ENCODE measurements at places on chromosomes 5 and 9. TPM values are rescaled to one million over a fixed set of nuclear protein-coding genes. Genes with fewer than 3 reads are reported as not detected.

- H3K27me3 ChIP-seq: no peaks in the 10 kb centered on the region
- H3K36me3 ChIP-seq: no peaks in the 10 kb centered on the region
- H3K27ac ChIP-seq: no peak overlapping the region
Observed at GRCh38 chr5:112583166-112583565, 154.5 kb upstream of the APC start.

- no peak for DNase-seq
- no peaks in the 10 kb centered on the region for H3K27me3 ChIP-seq
- H3K27ac ChIP-seq: no peak overlapping the region
- H3K4me3 ChIP-seq: no peak overlapping the region
- no peaks in the 10 kb centered on the region for H3K4me1 ChIP-seq
Observed at GRCh38 chr9:85553475-85553874, 188.3 kb downstream of the AGTPBP1 start.

DNA sequence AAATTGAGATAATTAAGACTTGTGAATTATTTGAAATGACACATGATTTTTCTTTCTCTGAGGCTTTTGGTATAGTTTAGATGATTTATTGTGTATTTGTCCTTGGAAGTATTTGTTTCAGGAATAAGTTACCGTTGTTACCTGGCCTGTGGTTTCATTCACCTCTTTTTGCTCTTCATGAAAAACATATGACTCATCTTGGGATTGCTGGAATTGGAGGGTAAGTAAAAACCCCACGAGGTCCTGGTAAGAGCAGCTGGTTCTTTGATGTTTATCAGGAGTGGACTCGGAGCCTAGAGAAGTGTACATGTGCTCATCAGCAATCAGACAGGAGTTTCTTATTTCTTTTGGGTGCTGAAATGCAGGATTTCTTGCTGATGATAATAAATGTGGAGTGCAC, 275.3 kb downstream of the PSAT1 start:
- no peak overlapping the region for H3K27ac ChIP-seq
- no peaks in the 10 kb centered on the region for H3K27me3 ChIP-seq
- no peak for DNase-seq
- H3K4me3 ChIP-seq: no peak overlapping the region
- H3K4me1 ChIP-seq: no peaks in the 10 kb centered on the region
- no peaks in the 10 kb centered on the region for H3K36me3 ChIP-seq

The ZNF454 gene
- total RNA-seq: 3.9 TPM

DNA sequence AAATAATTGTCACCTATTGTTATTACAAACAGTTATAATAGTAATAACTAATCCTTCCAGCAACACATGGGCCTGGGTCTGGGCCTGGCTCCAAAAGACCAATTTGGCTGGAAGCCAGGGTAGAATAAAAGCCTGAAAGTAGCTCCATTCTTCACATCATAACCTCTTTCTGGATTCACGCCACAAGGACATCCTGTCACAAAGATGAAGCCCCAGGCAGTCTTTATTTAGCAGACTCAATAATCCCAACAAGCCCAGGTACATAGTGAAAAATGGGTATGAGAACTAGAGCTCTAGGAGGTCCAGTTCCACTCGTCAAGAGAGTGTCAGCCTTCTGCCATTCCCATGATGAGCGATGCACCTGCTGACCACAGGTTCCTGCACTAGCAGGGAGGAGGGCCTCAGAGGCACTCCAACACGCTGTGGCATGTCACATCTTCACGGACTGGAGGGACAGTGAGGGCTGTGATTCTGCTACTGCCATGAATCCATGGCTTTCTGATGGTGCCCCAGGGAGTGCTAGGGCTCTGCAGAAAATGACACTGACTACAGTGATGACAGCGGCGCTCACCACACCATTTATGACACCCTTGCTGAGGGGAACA, 124.9 kb downstream of the SPOCK1 start:
- H3K36me3 ChIP-seq: no peaks in the 10 kb centered on the region
- DNase-seq: no peak
- H3K4me3 ChIP-seq: no peak overlapping the region

DNA sequence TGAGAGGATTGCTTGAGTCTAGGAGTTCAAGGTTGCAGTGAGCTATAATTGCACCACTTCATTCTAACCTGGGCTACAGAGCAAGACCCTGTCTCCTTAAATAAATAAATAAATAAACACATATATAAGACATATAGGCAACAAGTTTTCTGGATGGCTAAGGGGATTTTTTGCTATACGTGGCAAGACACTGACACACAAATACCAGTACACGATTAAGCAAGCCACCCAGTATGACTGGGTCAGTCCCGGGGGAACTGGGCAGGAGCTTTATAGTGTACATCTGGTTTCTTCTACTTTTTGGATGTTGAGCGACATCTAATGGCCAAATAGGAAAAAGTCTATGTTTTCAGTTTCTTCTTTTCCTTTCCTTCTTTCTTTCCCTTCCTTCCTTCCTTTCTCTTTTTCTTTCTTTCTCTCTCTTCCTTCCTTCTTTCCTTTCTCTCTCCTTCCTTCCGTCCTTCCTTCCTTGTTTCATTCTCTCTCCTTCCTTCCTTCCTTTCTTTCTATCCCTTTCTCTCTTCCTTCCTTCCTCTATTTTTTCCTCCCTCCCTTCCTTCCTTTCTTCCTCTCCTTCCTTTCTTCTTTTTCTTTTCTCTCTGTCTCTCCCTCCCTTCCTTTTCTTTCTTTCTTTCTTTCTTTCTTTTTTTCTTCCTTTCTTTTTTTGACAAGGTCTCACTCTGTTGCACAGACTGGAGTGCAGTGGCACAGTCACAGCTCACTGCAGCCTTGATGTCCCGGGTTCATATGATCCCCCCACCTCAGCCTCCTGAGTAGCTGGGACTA, 47.0 kb upstream of the PLIN2 start:
- H3K4me1 ChIP-seq: no peaks in the 10 kb centered on the region
- no peaks in the 10 kb centered on the region for H3K27me3 ChIP-seq
- H3K36me3 ChIP-seq: no peaks in the 10 kb centered on the region
- peak; percentile 89 for DNase-seq
- no peak overlapping the region for H3K4me3 ChIP-seq

The WNK2 gene
- total RNA-seq: 38.0 TPM

The NPDC1 gene
- 24.2 TPM for total RNA-seq

The ADRB2 gene
- total RNA-seq: 2.5 TPM

- no peaks in the 10 kb centered on the region for H3K27me3 ChIP-seq
- no peak overlapping the region for H3K4me3 ChIP-seq
Observed at GRCh38 chr9:115442054-115442453, 324.1 kb upstream of the TNC start.

GRCh38 chr5:36641431-36641830, 35.0 kb downstream of the SLC1A3 start:
- H3K27ac ChIP-seq: no peak overlapping the region
- no peaks in the 10 kb centered on the region for H3K36me3 ChIP-seq
- H3K4me1 ChIP-seq: no peaks in the 10 kb centered on the region

GRCh38 chr5:172129256-172129910, 58.6 kb downstream of the STK10 start:
- no peak for DNase-seq

- no peak overlapping the region for H3K4me3 ChIP-seq
- DNase-seq: no peak
- no peaks in the 10 kb centered on the region for H3K36me3 ChIP-seq
- peak overlapping the region; percentile 88 for H3K27ac ChIP-seq
- no peaks in the 10 kb centered on the region for H3K4me1 ChIP-seq
Observed at GRCh38 chr9:130117376-130117775, 54.8 kb upstream of the NCS1 start.

DNA sequence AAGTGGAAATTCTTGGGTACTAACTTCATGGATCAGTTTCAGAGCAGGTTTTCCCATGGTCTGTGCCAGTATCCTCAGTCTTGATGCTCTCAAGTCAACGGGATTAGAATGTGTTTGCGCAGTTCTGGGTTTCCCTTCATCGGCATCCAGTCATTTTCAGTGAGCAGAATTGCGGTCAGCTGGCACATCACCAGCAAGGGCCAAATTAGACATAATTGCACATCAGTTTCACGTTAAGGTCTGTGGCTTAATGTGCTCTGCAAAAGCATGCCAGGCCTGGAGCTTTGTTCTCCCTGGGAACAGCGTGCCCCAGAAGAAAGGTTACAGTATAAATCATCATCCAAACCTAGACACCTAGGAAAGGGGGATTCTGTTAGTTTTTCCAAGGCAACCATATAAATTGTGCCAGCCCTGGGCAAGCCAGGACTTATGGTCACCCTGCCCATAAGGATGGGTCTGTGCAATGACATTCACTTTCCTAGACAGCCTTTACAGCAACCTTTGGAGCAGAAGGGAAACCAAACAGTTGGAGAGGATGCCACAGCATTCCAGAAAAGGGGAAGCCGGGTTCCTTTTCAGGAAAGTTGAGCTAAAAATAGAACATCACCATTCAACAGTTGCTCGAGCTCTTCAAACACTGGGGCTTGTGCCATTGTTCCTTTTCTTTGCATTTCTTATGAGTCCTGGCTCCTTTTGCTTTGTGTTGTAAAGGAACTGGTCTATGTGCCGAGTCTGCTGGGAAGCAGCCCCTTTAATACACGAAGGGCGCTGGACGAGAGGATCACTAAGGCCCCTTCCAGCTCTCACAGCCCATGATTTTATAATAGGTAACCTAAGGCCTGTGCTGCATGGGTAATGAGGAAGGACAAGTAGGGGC, 23.1 kb downstream of the IQGAP2 start:
- H3K36me3 ChIP-seq: no peaks in the 10 kb centered on the region
- no peak overlapping the region for H3K27ac ChIP-seq
- H3K4me3 ChIP-seq: no peak overlapping the region
- H3K4me1 ChIP-seq: no peaks in the 10 kb centered on the region
- no peaks in the 10 kb centered on the region for H3K27me3 ChIP-seq

The C6 gene
- 5.0 TPM for total RNA-seq

The CAMK2A gene
- total RNA-seq: 2.1 TPM

The DAB2IP gene
- 50.7 TPM for total RNA-seq

Measured in sigmoid colon (tissue), 7 donors.